ENCODE measurements at places on chromosomes 1 and 21.

- DNase-seq = peak; percentile 26
These were observed 154.9 kb downstream of the TGFBR3 start for GRCh38 chr1:91730801-91731732.

DNA sequence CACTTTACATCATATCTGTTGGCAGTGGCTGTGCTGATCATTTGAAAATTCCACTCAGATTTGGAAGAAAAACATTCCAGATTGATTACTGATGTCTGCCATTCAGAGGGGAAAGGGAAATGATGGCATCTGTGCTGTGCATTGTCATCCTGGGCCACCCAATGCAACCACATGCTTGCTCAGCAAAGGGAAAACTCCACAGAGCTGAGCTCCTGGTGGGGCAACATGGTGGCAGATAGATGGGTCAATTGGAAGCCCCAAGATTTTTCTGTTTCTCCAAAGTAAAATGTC, 11.8 kb downstream of the OXCT2 start:
- no peak for DNase-seq

DNA sequence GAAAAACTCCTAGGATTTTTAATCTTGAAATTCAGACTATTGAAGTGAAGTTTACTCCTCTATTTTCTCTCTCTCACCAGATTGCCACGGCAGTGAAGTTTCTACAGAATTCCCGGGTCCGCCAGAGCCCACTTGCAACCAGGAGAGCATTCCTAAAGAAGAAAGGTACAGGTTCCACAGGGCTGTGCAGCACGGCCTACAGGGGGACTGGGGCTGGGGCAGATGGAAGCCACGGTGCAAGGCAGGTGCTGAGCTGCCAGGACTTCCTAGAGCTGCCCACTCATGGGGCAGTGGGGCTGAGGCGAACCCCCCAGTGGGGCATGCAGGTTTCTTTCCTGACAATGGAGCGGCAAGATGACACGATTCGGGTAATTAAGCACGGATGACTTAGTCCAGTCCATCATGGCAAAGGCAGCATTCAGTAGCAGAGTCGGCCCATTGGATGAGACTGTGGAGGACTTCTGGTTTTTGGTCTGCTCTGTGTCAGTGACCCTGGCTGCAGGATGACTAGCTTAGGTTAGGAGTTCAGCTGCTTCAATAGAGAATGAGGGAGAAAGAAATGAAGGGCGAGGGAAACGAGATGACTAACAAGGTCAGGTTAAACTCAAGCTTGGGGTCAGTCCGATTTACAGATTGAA, 61.5 kb downstream of the PEX14 start:
- no peak for DNase-seq

DNA sequence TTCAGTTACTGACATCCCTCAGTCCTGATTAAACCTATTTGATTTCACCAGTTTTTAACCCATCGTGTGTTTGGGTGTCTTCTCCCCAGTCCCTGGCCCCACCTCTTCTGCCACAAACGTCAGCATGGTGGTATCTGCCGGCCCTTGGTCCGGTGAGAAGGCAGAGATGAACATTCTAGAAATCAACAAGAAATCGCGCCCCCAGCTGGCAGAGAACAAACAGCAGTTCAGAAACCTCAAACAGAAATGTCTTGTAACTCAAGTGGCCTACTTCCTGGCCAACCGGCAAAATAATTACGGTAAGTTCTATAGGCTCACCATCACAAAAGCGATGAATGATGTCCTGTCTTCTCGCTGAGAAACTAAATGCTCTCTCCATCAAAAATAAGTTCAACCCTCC, 28.7 kb downstream of the NBPF3 start:
- no peak for DNase-seq

- no peak for DNase-seq
These were observed 8.1 kb upstream of the ATP1B1 start for GRCh38 chr1:169098380-169098779.

DNA sequence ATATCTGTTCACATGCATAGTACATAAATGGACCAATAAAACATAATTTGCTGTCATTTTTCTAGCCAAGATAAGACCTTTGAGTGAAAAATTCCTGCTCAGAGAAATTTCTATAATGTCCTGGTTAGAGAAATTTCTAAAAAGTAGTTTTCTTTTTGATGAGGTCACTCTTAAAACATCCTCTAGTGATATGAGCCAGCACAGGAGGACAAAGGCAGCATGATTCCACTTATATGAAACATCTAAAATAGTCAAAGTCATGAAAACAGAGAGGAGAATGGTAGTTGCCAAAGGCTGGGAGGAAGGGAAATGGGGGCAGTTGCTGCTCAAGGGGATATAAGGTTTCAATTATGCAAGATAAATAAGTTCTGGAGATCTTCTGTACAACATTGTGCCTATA, 239.4 kb downstream of the BACH1 start:
- DNase-seq = no peak

DNA sequence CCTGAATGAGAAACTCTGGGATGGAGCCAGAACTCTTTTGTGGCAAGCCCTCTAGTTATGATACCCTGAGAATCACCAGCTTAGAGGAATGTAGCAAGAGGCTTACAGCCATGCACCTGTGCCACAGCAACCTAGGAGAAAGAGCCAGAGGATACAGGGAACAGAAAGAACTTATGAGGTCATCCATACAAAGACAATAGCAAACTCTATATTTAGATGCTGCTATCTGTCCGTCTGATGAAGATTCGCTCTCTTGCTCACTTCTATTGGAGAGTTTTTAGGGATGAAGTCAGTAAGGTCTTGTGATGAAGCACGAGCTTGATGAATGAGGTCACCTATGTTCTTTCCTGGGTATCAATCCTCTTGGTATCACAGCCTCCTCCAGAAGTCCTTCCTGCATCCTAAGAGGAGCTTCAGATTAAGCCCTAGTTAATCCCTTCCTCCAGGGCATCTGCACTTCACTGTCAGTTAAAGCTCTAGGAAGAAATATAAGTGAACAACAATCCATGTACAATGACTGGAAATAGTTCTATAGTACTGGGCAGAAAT, 185.6 kb downstream of the DAB1 start:
- DNase-seq = no peak

- no peak for DNase-seq
These were observed 71.4 kb upstream of the ARTN start for GRCh38 chr1:43861988-43862735.

- no peak for DNase-seq
These were observed 61.0 kb downstream of the DNTTIP2 start for GRCh38 chr1:93817819-93818569.

DNA sequence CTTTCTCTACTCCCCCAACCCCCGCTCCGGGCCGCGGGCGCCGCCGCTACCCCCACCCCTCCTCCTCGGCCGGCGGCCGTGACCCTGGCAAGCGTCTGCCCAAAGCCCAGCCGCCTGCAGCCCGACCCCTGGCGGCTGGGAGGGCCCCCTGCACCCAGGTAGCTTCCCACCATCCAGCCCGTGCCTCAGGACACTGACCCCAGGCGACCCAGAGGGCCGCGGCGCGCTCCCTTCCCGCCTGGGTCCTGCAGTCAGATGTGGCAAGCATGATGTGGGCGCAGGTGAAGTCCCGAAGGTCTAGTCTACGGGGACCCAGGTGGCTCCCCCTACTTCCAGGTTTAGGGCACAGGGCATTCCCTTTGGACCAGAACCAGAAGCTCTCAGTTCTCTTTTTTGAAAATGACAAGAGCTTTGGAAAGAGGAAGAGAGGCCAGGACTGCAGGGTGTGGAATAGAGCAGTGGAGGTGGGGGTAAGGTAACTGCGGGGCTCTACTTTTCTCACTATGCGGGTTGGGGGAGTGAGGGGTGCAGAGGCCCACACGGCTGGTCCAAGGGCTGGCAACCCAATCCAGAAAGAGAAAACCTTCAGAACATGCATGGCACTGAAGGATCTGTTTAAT, at the start of gene DENND4B:
TSS of gene DENND4B (minus strand) at position 97 of the 620 bp plus-strand sequence. CDS start 2,344 bp downstream, outside the sequence.
- DNase-seq = peak; percentile 76

GRCh38 chr1:39310691-39311090, 106.2 kb downstream of the MACF1 start:
- DNase-seq = no peak

GRCh38 chr21:45599146-45599581, 44.4 kb upstream of the PCBP3 start:
- DNase-seq = no peak

- DNase-seq = no peak
These were observed 3.4 kb downstream of the ATP1A4 start for GRCh38 chr1:160154790-160155189.

GRCh38 chr1:117586747-117587498, 18.9 kb upstream of the TENT5C start:
- no peak for DNase-seq

GRCh38 chr1:7516341-7516740, 254.8 kb upstream of the VAMP3 start:
- no peak for DNase-seq

DNA sequence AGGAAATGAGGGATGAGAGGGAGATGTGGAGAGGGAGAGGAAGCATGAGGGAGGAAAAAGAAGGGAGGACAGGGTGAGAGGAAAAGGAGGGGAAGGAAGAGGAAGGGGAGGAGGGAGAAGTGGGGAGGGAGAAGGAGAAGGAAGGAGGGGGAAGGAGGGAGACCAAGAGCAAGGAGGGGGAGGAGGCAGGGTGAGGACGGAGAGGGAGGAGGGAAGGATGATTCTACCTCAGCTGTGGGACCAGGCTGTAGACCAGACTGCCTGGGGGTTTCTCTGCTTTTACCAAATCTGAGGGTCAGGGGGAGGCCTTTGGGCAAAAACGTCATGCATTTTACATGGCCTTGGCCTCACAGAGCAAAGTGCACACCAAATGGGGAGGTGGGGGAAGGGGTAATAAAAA, 94.5 kb downstream of the KCND3 start:
- no peak for DNase-seq

DNA sequence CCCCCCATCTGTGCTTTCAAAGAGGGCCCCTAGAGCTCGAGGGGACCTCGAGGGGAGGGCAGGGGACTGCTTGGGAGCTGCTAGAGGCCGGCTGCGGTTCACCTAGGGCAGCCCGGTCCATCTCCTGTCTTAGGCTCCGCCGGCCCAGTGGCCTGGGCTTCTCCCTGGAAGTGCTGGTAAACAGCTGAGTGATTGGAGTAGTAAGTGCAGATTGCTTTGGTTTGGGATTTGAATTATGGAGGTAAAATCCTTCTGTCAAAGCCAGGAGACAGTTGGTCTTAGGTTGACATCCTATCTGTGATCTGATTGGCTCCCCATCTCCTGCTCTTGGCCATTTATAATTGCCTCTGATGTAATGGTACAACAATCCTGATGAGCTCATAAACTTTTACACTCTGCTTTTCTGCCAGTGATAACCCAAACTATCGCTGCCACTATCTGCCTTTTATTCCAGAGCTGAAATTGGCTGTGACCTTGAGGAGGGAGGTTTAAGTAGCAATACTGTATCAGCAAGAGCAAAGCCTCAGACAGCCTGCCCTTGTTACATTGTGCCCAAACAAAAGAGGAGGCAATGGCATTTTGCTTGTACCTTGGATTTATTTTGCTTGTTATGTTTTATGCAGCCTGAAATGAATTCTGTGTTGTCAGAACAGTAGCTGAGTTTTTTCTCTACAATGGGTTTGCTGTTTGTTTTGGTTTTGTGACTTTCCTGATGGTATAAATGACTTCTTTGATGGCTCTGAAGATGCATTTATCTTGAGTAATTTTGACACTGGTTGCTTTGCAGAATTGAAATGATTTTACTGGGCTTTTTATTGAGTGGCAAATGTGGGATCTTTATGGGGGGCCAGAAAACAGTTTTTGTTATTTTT, 2.4 kb downstream of the ARID1A start:
- DNase-seq = peak; percentile 19

- no peak for DNase-seq
These were observed 549.0 kb upstream of the RGS18 start for GRCh38 chr1:191609305-191609704.

DNA sequence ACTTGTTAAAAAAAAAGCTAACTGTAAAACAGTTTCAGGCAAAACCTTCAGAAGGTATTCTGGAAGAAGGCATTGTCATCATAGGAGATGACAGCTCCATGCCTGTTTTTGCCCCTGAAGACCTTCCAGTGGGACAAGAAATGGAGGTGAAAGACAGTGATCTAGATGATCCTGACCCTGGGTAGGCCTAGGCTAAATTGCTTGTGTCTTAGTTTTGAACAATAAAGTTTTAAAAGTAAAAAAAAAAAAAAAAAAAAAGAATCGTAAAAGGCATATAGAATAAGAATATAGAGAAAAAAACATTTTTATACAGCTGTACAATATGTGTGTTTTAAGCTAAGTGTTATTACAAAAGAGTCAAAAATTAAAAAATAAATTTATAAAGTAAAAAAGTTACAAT, 106.6 kb upstream of the PLXNA2 start:
- DNase-seq = no peak

GRCh38 chr1:51906306-51907078, 28.0 kb upstream of the NRDC start:
- no peak for DNase-seq

DNA sequence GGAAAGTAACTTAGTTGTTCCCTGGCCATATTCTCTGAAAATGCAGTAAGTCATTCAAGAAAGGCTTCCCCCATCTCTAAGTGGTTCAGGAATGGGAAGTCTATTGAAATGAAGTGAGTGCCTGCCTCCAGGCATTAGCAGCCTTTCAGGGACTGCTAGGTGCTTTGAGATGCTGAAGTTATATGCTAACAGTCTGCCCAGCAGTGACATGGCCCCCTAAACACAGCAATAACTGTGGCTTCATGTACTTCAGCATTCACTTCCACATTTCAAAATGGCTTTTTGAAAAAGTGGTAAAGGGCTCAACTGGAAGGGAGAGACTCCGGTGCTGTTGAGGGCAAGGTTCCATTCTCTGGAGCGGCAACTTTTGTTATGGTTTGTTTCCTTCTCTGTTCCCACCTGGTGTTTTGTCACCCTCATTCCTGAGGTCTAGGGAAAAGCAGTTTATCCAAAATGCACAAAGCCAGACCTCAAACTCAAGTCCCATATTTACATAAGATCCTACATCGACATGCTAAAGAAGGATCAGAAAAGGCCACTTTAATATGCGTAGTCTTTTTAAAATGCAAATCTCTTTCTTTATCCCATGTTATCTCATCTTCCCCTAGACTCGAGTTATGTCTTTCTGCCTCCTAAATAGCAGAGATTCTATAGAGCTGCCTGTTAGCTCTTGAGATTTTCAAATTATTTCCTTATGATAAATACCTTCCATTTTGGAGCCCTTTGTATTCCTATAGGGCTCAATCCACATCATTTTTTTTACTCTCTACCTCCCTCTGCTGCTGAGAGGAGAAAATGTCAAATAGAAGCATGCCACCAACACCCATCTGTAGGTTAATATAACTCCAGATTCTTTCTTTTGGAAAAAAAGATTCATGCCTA, 34.2 kb upstream of the LRRC8C start:
- no peak for DNase-seq

- no peak for DNase-seq
These were observed 3.1 kb upstream of the LMOD1 start for GRCh38 chr1:201949491-201949890.

- DNase-seq = no peak
These were observed 361.1 kb upstream of the TMPRSS15 start for GRCh38 chr21:18764720-18765119.
